ENCODE measurements at places on chromosomes 5 and 9.

DNA sequence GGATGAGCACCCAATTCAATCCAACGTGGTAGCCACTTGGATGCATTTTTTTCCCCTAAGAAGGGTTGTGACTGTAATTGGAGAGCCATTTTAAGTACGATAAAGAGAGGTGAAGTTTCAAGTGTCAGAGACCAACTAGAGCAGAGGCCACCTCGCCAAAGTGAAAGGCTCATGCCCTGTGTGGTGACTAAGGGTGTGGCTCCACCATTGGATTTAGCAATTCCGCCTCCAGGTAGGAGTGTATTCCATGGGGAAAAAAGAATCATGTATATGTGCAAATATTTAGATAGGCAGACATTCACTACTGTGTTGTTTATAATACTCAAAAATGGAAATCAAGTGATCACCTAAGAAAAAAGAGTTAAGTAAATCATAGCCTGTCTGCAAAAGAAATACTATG, 53.1 kb upstream of the S1PR3 start:
- no peak for DNase-seq

DNA sequence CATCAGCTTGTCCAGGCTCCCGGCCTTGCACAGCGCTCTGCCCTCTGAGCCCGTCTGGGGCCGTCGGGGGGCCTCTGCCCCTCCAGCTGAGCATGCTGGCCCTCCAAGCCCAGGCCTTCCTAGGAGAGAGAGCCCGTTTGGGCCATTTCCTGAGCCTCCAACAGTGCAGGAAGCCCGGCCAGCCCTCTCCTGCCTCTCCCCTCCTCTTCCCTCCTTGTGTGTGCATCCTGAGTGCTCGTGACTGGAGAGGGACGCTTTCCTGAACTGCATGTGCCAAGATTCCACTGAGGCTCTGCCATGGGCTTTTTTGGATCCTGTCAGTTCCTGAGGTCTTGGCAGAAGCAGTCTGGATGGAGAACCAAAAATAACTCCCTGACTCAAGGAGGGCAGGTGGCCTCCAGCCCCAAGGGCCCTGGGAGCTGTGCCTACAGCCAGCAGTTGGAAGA, 15.6 kb downstream of the OLFM1 start:
- DNase-seq: no peak

- no peak for DNase-seq
Measured at GRCh38 chr5:6849316-6850105, 136.3 kb downstream of the TENT4A start.

DNA sequence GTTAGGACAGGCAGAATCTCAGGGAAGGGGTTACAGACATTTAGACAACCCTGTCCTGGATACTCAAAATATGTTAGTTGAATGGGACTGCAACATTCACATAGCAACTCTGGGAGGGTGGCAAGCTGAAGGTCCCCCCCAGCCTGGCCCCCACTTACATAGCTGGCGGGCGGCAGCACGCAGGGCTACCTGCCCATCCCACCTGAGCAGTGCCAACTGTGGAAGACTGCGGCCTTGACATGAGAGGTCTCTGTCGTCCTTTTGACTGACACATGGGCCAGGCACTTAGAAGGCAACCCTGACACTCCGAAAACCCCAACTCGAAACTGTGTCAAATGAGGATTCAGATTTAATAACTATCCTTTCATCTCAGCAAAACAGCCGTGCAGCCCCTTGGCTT, 16.5 kb downstream of the PAX5 start:
- no peak for DNase-seq

GRCh38 chr9:74760031-74760700, 127.6 kb downstream of the TRPM6 start:
- DNase-seq: no peak

GRCh38 chr5:137466889-137467288, 32.2 kb downstream of the SPOCK1 start:
- no peak for DNase-seq

- no peak for DNase-seq
Measured at GRCh38 chr5:62386824-62387223, 16.9 kb downstream of the DIMT1 start.

GRCh38 chr9:34557426-34558321, 31.9 kb downstream of the CNTFR start:
- DNase-seq: no peak

GRCh38 chr5:109611505-109611904, 78.2 kb upstream of the MAN2A1 start:
- no peak for DNase-seq

- no peak for DNase-seq
Measured at GRCh38 chr9:83920469-83920926, 734 bp downstream of the KIF27 start.

GRCh38 chr9:84271921-84272556, 68.5 kb downstream of the SLC28A3 start:
- DNase-seq: no peak

DNA sequence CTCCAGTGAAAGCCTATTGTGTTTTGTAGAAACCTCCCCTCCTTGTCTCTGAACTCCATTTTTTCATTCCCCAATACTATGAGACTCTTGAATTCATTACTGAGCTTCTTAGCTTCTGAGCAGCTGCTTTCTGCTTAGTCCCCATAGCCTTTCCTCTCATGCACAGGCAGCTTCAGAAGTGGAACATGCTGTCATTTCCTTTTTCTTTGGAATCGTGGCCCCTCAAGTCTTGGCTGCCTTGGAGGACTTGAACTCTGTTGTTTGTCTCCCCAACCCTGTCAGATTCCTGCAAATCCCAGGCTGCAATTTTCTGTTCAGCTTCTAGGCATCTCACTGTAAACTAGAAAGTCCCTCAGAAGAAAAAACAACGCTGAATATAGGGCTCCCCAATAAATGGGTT, 268.5 kb downstream of the ARRDC3 start:
- DNase-seq: no peak

GRCh38 chr9:95003689-95004410, 277.4 kb downstream of the AOPEP start:
- DNase-seq: no peak

DNA sequence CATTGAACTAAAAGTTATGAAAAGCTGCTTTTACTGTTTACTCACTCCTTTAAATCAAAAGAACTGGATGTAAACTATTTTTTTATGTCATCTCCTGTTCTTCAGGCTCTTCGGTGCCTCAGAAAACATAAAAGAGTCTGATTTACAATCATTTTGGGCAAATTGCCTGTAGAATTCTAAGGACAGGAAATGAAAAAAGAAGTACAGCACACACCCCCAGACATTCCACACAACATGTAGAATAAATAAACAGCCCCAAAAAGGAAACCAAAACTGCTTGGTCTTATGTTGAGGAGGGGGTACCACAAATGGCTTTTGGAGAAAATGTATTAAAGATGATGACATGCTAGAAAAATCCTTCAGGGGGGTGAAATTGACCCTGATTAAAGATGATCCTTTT, 57.2 kb downstream of the ITGA1 start:
- no peak for DNase-seq

- DNase-seq: no peak
Measured at GRCh38 chr9:28951945-28952344, 1378.7 kb upstream of the C9orf72 start.

All from NCI-H1436 treated with DMSO at 0.1 percent for 48 hours (cell line).